ENCODE measurements at places on chromosomes 2 and 18.

DNA sequence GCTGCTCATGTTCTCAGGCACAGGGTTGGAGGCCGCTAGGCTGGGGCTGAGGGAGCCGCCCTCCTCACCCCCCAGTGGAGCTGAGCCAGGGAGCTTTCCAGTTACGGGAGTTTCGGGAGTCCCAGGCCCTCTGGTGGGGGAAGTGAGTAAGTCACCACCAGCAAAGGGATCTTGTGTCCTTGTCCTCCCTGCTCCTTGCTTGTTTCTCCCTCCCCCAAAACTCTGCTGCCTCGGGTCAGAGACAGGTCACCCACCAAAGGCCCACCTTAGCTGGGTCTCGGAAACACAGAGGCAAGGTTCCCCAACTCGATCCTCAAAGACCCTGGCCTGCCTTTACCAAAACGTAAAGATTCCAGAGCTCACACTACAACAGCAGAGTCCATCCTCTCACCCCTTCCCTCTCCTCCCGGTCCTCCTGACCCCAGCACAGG lies 60.5 kb upstream of the POMC start:
- no peak for DNase-seq

DNA sequence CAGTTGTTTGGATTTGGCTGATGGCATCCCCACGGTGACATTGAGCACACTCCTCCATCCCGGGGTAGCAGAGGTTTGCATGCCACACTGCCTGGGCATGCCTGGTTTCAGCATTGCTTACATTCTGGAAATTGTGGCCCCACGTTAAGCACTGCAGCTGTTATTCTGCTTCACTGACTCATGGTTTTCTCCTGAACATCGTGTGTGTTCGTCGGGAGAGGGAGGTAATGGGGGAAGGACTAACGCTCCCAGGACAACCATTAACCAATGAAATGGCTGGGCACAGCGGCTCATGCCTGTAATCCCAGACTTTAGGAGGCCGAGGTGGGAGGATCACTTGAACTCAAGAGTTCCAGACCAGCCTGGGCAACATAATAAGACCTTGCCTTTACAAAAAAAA lies 28.2 kb upstream of the YWHAQ start:
- DNase-seq, result no peak

DNA sequence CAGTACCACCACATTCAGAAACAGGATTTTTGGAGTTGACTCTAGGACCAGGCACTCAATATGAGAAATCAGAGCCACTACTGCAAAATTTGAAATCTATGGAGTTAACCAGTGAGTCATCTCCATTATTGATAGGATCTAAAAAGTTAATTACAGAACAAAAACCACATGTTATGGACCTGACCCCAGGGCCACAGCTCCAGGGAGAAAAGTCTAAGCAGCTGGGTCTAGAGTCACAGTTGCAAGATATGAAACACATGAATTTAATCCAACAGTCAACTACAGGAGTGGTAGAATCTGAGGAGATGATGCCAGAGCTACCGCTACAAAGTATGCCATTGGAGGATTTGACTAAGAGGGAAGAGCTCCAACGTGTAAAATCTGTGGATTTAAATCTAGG lies 13.4 kb upstream of the ZNF512 start:
- DNase-seq, result no peak

DNA sequence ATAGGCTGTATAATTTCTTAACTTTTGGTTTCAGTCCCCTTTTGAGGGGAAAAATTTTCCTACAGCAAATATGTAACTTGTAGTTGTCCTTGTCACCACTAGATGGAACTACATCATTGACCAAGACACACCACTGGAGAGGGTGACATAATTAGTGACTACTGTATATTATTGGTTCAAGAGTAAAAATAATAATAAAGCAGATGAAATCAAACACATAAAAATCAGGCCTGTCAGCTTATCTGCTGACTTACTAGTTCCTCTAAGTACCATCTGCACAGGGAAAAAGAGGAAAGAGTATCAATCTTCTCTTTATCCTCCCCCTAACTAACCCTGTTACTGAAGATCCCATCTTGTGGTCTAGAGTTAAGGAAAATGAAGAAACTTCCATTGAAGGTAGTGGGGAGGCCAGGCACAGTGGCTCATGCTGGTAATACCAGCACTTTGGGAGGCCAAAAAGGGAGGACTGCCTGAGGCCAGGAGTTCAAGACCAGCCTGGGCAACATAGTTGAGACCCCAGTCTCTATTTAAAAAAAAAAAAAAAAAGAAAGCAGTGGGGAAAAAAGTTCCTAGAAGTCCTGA lies 29.6 kb upstream of the ENOSF1 start:
- DNase-seq, result no peak

DNA sequence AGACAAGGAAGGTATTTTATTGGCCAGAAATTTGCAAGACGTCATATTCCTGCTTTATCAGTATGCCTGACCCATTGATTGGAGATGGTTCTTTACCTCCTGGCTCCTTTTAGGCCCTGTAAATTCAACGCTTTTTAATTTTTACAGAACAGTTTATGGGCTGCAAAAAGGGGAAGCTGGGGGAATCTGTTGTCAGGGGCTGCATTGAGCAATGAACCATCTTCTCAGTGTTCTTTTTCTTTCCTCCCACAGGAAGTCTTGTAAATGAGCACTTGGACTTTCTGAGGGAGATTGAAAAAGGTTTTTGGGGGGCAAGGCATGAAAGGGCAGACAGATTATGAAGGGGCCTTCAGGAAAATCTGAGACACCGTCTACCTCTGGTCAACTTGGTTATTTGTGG lies 503.6 kb upstream of the TNP1 start:
- DNase-seq, result no peak

Data from fibroblast of skin of left biceps (primary cell).